ENCODE measurements at places on chromosomes 5 and 9.

- DNase-seq, result no peak
These were observed 754 bp downstream of the DCAF12 start for GRCh38 chr9:34125681-34126206.

DNA sequence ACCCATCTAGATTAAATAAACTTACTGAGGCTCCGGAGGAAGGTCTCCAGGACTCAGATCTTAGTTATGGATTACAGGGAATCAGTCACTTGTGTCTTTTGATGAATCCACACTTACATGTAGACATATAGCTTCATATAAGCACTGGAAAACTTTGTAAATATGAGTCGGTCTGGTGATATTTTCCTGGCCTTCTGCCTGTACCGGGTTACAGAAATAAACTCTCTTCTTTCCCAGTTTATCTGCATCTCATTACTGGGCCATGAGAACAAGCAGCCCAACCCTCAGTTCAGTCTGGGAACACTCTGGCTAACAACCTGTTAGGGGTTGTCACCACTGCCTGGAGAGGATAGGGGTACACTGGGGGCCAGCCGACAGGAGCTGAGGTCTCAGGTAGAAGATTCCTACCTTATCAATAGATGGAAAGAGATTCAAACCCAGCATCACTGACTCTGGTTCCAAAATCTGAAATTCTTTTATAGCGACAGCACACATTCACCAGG, 59.1 kb downstream of the THBS4 start:
- no peak for DNase-seq

- DNase-seq, result no peak
These were observed 27.6 kb upstream of the FSTL4 start for GRCh38 chr5:133639850-133640528.

GRCh38 chr5:62722360-62722759, 143.7 kb downstream of the LRRC70 start:
- DNase-seq, result no peak

- no peak for DNase-seq
These were observed 73.0 kb upstream of the NR4A3 start for GRCh38 chr9:99748676-99749075.

- no peak for DNase-seq
These were observed 320.2 kb downstream of the NFIB start for GRCh38 chr9:13993632-13994185.

DNA sequence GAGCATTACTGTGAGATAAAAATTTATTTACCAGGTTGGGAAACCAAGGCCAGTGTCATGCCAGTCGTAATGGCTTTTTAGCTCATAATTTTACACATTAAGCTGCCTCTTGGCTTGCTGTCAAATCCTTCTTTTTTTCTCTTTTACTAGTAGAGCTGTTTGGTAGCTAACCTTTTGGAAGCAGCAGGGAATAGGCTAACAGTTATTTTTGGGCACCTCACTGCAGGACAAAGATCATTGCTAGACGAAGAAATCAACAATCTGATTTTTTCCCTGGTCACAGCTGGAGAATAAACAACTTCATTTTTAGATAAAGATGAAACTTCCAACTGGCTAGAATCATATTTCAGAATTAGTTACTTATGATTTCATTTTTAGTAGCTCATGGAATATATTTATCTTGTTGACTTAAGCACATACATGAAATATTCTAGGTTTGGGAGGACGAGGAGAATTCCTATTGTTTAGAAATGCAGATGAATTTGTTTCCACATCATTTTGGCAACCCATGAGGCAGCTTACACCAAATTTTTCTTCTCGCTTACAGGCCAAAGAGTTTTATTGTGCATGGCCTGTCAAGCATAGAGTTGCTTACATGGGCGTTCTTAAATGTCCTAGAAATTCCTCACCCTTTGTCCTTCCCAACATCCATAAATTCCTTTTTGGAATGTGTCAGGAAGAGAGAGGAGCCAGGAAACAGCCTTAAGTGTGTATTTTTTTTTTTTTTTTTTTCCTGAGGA, 19.6 kb downstream of the TNC start:
- no peak for DNase-seq

- DNase-seq, result no peak
These were observed 326.7 kb upstream of the RFX3 start for GRCh38 chr9:3852545-3852944.
